Temporal lobe (tissue), 4 donors: ENCODE measurements at places on chromosomes 11 and 22. TPM values are rescaled to one million over a fixed set of nuclear protein-coding genes. Genes with fewer than 3 reads are reported as not detected.

RHOD gene
- total RNA-seq, result 0.49 TPM

SPATA19 gene
- not detected for total RNA-seq

SCN4B gene
- total RNA-seq, result 6.4 TPM

OR52E8 gene
- total RNA-seq, result not detected

OR4A15 gene
- not detected for total RNA-seq

FAT3 gene
- 115 TPM for total RNA-seq

PKP3 gene
- 0.74 TPM for total RNA-seq

SLC25A22 gene
- 19.7 TPM for total RNA-seq
